Stimulated activated CD8-positive, alpha-beta memory T cell treated with anti-CD3 and anti-CD28 coated beads, Interleukin-7, amount 100 ng/mL, for 1 hour (primary cell): ENCODE measurements at places on chromosomes 4 and X.
A peak's percentile ranks its signal among the peaks of the same experiment; 100 is the strongest.

DNA sequence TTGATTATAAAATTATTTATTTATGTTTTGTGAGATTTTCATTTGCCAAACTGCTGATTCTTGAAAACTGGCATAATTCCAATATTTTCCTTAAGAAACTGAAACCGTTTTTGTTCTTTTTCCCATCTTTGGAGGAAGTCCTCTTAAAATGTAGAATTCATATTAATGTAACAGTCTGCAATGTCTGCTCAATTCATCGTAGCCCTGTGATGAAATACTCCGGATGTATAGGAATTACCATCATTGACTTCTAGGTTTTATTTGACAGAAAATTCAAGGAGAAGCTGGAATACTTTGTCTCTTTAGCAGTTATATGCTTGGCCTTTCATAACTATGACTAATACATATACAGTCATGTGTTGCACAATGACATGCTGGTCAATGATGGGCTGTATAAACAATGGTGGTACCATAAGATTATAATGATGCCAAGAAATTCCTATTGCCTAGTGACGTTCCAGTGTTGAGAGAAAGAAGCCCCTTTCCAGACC, 185.0 kb upstream of the GPRIN3 start:
- no peak for DNase-seq

GRCh38 chr4:152586668-152587067, 50.8 kb upstream of the FBXW7 start:
- no peak for DNase-seq

DNA sequence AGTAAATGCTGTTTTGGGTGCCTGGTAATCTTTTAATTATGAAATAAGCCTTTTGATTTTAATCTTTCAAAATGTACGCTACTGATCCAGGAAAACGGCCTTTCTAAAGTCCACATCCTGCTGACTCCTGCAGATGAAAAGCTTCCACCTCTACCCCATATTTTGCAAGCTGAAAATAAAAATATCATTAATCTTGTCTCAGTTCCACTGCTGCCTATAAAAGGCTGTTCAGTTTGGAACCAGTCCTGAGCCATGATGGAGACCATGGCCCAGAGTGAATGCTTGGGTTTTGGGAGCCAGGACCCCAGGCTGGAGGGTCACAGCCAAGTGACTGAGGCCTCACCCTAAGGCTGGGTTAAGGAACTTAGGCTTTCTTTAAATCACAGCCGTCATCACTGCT, 110.8 kb downstream of the AFF1 start:
- no peak for DNase-seq

GRCh38 chrX:13433298-13433605, 113.4 kb upstream of the ATXN3L start:
- DNase-seq = no peak

GRCh38 chr4:75180790-75181776, 248.2 kb downstream of the PARM1 start:
- DNase-seq = no peak

DNA sequence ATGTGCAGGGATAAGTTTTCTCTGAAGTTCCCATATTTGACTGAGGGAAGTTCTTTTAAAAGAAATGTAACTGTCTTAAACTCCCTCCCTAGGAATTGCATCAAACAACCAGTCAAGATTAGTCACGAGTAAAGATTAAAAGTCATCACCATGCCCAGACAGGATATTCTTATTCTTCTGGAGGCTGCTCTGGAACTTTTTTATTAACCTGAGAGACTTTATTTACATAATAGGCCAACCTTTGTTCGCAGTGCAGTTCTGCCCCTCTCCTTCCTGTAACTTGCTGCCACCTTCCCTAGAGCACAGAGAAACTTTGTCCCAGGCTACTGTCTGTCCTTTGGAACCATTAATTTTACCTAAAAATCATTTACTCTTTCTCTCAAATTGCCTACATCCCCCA, 9.8 kb upstream of the HERC3 start:
- no peak for DNase-seq

DNA sequence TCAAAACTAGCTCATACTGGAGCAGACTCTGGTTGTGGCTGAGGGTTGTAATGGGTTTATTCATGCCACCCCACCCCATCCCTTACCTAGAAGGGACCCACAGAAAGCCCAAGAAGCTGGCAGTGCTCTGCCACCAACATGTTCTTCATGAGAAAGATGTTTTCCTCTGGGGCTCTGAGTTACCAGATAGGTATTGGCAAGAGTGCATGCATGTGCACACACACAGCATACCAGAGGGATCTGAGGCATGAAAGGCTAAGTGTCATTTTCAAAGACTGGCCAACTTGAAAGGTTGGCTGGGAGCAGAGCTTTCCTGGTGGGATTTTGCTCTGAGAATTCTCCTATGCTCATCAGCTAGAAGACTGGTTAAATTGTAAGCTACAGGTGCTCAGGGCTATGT, 65.2 kb downstream of the PHOX2B start:
- DNase-seq = no peak

DNA sequence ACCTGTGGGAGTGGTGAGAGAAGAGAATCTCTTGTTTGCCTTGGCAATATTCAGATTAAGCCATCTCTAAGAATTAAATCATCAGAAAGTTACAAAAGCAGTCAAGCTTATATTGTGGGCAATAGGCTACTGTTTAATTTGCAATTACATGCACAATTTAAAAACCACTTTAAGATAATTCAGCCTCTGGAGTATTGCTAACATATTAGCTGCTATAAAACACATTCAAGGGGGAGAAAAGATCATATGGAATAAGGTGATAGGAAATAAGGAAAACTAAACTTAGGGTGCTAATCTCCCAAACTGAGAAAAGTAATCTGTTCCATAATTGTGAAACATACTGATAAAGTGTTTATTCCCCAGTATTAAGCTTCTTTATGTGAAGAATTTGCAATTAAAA, 103.9 kb downstream of the ARAP2 start:
- no peak for DNase-seq

DNA sequence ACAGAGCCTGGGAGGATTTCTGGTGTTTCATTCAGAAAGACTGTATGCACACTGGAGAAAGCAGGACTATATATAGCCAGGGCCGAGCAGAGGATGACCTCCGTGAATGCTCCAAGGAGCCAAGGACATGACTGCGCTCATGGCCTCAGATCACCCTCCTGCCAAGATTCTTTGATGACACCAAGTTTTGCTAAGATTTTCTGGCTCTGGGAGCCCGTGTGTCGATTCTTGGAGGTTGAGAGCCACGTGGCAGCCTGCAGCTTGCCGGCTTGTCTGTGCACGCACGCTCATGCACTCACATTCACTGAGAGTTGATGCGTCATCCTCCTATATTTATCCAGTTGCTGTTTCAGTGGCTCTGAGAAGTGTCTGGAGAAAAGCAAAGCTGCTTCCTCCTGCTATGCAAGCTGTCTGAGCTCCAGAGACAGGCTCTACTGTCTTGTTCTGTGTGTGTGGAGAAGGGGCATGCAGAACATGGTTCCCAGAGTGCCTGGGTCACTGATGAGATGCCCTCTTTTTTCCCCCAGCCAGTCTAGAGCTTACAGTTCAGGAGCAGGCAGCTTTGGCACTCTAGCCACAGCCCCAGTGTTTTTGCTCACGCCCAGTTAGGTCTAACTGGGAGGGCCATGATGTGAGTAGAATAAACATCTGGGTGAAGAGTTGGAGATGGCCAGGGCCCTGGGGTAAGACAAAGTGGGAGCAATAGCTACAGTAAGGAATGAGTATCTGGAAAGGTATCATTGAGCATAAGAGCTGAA, 64.9 kb upstream of the SCOC start:
- DNase-seq = no peak

GRCh38 chr4:77669946-77670590, 64.4 kb downstream of the CXCL13 start:
- DNase-seq = no peak

DNA sequence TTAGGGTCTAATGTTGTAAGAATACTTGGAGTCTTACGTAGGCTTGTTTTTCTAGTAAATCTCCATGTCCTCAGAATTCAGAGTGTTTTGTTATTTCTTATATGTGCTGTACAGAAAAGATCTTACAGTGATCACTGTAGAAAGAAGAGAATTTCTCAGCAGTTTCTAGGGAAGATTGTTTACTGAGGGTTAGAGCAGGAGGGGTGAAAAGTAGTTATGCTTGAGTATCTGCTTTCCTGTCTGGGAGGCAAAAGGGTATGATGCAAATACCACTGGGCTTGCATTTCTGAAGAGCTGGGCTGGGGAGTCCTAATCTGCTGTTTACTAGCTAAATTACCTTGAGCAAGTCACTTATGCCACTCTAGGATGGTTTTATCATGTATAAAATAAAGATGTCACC, 78.2 kb downstream of the BEND4 start:
- no peak for DNase-seq

- no peak for DNase-seq
Observed at GRCh38 chr4:41619161-41619560, 81.2 kb downstream of the LIMCH1 start.

- no peak for DNase-seq
Observed at GRCh38 chr4:113591982-113592381, 169.6 kb downstream of the CAMK2D start.

DNA sequence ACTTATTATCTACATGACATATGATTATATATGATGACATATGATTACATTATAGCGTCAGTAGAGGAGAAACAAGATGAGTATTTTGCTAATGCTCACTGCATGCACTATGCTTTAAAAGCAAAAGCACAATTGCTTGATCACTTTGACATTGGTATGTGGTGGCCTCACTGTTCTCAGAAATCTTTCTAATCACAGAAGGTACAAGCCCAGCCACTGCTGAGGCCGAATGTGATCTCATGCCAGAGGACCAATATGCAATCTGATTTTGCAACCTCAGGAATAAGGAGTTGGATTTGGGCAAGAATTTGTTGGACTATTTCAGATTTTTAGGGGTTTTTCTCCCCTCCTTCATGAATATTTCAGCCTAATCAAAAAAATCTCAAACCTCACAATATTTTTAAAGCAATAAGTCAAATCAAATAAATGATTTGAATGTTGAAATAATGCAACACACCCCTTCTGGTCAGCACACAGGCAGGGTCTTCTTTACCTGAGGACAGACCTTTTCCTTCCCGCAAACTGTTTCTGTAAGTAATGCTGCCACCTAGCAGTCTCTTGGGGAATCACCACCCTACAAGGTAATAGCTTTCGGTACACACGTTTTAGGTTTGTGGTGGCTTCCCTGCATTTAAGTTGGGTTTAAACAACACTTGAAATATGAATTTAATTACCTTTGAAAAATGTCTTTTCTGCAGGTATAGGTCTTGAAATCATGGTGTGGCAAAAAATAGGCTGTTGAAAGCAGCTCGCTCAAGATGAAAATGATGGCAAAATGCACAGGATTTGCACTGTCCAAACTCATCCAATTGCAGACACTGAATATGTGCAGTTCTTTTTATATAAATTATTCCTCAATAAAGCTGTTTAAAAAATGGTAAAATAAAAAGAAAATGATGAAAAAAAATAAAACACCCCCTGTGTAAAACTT, 4.8 kb upstream of the CXCL13 start:
- DNase-seq = no peak

DNA sequence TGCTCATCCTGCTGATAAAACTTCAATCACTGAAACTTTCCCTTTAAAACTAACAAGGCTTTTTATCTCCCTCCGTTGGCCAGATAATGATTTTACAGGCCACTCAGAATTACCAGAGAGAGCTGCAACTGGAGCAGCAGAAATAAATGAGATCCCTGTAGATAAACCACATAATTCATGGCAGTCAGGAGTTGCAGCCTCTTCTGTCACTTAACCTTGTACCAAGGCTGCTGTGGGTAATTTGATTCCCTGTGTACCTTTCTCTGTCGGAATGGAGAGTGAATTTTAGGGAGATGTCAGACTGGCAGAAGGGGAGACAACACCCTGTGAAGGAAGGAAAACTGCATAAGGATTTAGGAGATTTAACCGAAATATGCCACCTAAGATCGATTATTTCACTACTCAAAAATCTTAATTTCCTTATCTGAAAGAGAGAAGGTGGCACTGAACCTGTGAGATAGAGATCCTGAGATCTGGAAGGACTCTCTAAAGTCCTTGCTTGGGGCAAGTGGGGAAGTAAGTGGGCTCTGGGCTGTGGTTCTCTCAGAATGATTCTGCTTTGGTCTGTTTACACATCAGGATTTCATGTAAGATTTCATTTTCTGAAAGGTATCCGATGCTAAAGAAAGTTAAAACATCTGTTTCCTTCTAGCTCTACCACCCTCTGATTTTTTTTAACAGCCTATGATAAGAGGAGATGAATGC, 14.3 kb upstream of the TSPAN5 start:
- no peak for DNase-seq

DNA sequence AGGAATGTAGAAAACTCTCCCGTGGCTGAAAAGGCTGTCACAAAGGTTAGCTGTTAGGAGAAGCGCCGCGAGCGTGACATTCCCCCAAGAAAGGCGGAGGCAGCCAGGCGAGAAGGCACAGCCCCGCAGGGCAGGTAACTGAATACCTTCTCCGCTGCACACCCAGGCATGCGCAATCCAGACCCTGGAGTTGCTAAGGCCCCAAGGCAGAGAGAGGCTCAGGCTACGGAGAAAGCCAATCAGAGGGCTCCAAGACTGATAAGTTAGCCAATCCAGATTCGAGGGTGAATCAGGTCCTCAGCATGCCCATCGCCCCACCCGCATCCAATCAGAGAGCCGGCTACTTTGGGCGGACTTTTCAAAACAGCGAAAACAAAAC, 485 bp upstream of the CCNG2 start:
- DNase-seq = peak; percentile 93

DNA sequence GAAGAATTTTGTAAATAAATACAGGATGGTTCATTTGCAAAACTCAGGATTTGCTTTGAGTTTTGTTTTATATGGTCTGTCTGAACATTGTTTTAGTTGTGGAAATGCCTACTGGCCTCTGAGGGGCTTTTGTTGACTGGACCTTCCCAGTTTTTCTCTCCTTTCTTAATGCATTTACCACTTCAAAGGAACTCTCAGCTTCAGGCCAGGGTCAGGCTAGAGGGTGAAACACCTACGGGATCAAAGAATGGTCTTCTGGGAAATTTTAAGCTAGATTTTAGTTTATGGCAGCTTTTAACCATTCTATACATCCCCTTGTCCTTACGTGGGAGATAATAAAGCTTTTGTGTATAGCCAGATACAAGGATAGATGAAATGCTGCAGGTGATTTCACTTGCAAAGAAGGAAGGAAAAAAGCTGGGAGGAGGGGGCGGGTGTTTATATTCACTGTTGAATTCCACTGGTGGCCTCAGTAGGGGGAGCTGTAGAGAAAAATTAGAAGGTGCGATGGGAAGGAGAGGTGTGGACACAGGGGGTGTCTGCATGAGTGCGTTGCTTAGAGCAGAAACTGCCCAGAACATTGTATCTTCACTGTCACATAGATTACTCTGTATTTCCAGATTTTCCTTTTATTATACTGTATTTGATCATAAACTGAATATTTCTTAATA, 151.8 kb downstream of the TSPAN5 start:
- DNase-seq = no peak

DNA sequence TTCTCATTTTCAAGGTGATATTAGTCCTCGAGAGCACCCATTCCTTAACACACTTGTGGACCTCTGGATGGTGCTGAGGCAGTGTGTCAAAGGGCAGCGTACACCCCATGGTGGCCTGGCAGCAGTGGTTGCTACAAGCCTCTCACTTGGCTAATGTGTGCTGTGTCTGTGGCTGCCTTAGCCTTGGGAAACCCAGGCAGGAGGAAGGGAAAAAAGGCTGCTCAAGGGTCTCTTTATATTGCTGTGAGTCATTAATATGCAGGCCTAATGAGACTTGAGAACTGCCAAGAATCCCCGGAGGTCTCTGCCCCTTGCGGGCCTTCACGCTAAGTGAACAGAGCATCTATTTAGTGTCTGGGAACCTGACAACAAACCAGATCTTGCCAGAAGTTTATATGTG, 7.0 kb downstream of the PCDH10 start:
- DNase-seq = no peak
